Naive thymus-derived CD8-positive, alpha-beta T cell (primary cell): ENCODE measurements at places on chromosomes 2 and 18. TPM values are rescaled to one million over a fixed set of nuclear protein-coding genes. Genes with fewer than 3 reads are reported as not detected.

SP5 gene
- total RNA-seq: not detected

GRCh38 chr2:71103809-71104208, 26.2 kb downstream of the MCEE start:
- peaks cover 1% of the 10 kb centered on the region for H3K27me3 ChIP-seq
- no peak overlapping the region for H3K27ac ChIP-seq
- no peaks in the 10 kb centered on the region for H3K36me3 ChIP-seq

GRCh38 chr2:37561615-37562569, 109.5 kb downstream of the CDC42EP3 start:
- no peak for DNase-seq
- H3K27ac ChIP-seq: no peak overlapping the region
- peaks cover 13% of the 10 kb centered on the region for H3K4me1 ChIP-seq
- no peak overlapping the region for H3K4me3 ChIP-seq
- no peaks in the 10 kb centered on the region for H3K27me3 ChIP-seq

DNA sequence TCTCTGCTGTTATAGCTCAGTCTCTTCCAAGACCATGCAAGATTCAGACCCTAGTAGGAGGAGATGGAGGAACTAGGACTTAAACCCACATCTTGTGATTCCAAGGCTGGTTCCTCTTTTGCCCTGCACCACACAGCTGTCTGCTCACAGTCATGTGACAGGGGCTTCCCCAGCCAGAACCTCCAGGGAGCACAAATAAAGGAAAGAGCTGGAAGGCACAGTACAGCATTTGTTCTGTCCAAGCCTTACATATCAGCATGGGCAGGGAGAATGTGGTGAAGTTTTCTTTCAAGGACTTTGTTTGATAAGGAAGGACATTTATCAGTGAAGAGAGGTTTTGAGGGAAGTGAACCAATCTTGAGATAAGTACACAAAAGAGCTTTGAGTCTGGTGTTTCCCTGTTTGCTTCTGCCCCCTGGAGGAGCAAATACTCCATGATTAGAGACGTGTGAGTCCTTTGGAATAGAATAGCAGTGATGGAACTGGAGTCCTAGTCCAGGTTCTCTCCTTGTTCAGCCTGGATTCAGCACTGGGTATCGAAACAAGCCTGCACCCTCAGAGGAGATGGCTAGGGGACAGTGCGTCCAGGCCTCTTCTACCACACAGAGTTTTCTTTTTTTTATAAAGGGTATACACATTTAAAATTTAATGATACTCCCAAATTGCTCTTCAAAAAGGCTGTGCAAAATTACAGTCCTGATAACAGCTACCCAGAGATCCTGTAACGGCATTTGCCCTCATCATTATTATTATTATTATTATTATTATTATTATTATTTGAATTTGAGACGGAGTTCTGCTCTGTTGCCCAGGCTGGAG, 24.6 kb upstream of the CASP10 start:
- H3K27ac ChIP-seq: peak overlapping the region; percentile 92
- no peaks in the 10 kb centered on the region for H3K27me3 ChIP-seq
- no peak overlapping the region for H3K4me3 ChIP-seq
- H3K36me3 ChIP-seq: no peaks in the 10 kb centered on the region
- peak; percentile 58 for DNase-seq
- peaks cover 8% of the 10 kb centered on the region for H3K4me1 ChIP-seq

GRCh38 chr2:31013301-31013700, 124.9 kb downstream of the GALNT14 start:
- no peak overlapping the region for H3K27ac ChIP-seq

RBM44 gene
- 0.91 TPM for total RNA-seq

GRCh38 chr2:237058423-237058822, 27.3 kb upstream of the COPS8 start:
- peaks cover 6% of the 10 kb centered on the region for H3K4me1 ChIP-seq
- H3K27ac ChIP-seq: no peak overlapping the region
- no peak for DNase-seq
- H3K4me3 ChIP-seq: no peak overlapping the region
- H3K27me3 ChIP-seq: no peaks in the 10 kb centered on the region

COBLL1 gene
- total RNA-seq: 4.2 TPM

DHRS9 gene
- not detected for total RNA-seq

GRCh38 chr2:231351648-231352047, 43.9 kb upstream of the B3GNT7 start:
- H3K27ac ChIP-seq: no peak overlapping the region
- H3K36me3 ChIP-seq: no peaks in the 10 kb centered on the region
- DNase-seq: no peak
- no peaks in the 10 kb centered on the region for H3K4me1 ChIP-seq
- no peaks in the 10 kb centered on the region for H3K27me3 ChIP-seq

DNA sequence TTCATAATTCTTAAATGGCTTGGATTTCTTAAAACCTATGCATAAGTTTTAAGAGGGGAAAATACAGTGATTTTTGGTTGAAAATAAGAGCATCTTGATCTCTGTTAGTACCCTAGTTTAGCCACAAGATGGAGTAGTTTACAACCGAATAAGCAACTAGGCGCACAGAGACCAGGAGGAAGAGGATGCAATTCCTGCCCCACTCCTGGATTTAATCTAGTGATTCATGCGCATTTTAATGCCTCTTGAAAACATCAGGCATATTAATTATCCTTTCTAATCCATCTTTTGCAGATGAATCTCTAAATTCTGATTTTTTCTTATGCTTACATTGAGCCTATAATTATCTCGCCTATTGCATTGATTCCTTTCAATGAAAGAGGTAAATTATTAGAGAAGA, 76.7 kb downstream of the MRPS9 start:
- H3K36me3 ChIP-seq: peaks cover 2% of the 10 kb centered on the region
- H3K27ac ChIP-seq: no peak overlapping the region
- H3K4me3 ChIP-seq: no peak overlapping the region
- no peak for DNase-seq
- no peaks in the 10 kb centered on the region for H3K27me3 ChIP-seq

GRCh38 chr18:3966642-3967358, 488.3 kb downstream of the DLGAP1 start:
- H3K4me3 ChIP-seq: no peak overlapping the region
- H3K36me3 ChIP-seq: no peaks in the 10 kb centered on the region
- DNase-seq: no peak
